ENCODE measurements at places on chromosomes 2 and 18.

GRCh38 chr2:107414376-107414775, 412.3 kb upstream of the RGPD4 start:
- no peaks in the 10 kb centered on the region for H3K4me1 ChIP-seq
- no peaks in the 10 kb centered on the region for H3K36me3 ChIP-seq
- no peak overlapping the region for H3K27ac ChIP-seq
- H3K4me3 ChIP-seq, result no peak overlapping the region

- H3K4me1 ChIP-seq, result peaks cover 42% of the 10 kb centered on the region
- H3K27ac ChIP-seq, result no peak overlapping the region
- no peak overlapping the region for H3K4me3 ChIP-seq
- no peak for DNase-seq
Measured at GRCh38 chr2:216557820-216558219, 59.2 kb downstream of the RPL37A start.

- DNase-seq, result peak; percentile 12
- no peaks in the 10 kb centered on the region for H3K4me1 ChIP-seq
- no peak overlapping the region for H3K27ac ChIP-seq
- H3K36me3 ChIP-seq, result no peaks in the 10 kb centered on the region
Measured at GRCh38 chr2:165698444-165698884, 95.6 kb downstream of the GALNT3 start.

- peaks cover 56% of the 10 kb centered on the region for H3K36me3 ChIP-seq
- no peaks in the 10 kb centered on the region for H3K4me1 ChIP-seq
- H3K27me3 ChIP-seq, result no peaks in the 10 kb centered on the region
- DNase-seq, result no peak
Measured at GRCh38 chr2:36480636-36481035, 117.3 kb downstream of the FEZ2 start.

GRCh38 chr2:168798076-168798887, 4.2 kb upstream of the NOSTRIN start:
- H3K36me3 ChIP-seq, result no peaks in the 10 kb centered on the region
- H3K27me3 ChIP-seq, result peaks cover 12% of the 10 kb centered on the region
- no peaks in the 10 kb centered on the region for H3K4me1 ChIP-seq
- no peak overlapping the region for H3K27ac ChIP-seq

DNA sequence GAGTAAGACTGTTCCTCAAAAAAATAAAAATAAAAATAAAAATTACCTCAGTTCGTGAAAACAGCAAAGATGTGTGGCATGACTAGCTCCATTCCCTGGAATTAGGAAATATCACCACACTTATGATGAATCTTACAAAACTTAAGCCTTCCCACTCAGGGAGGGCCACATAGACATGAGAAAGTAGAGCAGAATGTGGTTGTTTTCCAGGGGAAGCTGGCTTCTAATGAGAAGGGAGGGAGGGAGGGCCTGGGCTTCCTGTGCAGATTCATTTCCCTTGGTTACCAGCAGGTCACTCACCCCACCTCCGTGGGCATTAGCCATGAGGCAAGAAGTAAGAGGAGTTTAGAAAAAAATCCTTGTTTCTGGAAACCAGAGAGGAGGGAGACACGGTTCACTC, 95.9 kb upstream of the RMDN2 start:
- H3K27me3 ChIP-seq, result peaks cover 7% of the 10 kb centered on the region
- no peak overlapping the region for H3K4me3 ChIP-seq
- H3K27ac ChIP-seq, result no peak overlapping the region
- H3K4me1 ChIP-seq, result peaks cover 22% of the 10 kb centered on the region
- no peak for DNase-seq
- H3K36me3 ChIP-seq, result no peaks in the 10 kb centered on the region

DNA sequence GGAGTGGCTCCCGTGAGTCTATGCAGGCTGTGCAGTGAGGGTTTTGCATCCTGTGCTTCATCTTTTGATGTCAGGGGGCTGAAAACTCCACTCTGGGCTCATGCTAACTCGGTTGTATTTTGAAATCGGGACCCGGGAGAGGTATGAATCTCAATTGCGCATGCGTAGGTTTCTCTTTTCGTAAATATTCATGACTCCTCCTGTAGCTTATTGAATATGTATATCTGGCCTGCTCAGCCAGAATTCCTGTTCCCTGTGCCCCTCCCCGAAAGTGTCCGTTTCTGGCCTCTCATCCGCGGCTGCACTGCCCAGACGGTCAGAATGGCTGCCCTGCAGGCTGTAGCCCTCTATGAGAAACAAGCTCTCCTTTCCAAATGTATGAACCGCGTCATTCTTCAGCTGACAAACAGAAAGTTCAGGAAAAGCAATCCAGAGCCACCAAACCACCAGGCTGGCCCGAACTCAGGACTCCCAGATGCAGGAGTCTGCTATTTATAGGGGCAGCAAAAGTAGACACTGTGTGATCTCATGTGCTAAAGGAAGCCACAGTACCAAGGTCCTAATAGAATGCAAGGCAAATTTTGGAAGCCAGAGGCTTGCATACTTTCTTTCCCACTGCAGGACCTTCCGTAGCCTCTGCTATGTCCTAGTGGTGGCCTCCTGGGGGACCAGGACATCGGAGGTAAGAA, 41.7 kb downstream of the AKAIN1 start:
- no peak for DNase-seq
- no peak overlapping the region for H3K27ac ChIP-seq
- H3K36me3 ChIP-seq, result no peaks in the 10 kb centered on the region
- no peaks in the 10 kb centered on the region for H3K4me1 ChIP-seq
- H3K4me3 ChIP-seq, result no peak overlapping the region

- peak overlapping the region; percentile 1 for H3K4me3 ChIP-seq
- peaks cover 31% of the 10 kb centered on the region for H3K4me1 ChIP-seq
- H3K27ac ChIP-seq, result no peak overlapping the region
- DNase-seq, result peak; percentile 23
- H3K27me3 ChIP-seq, result peaks cover 3% of the 10 kb centered on the region
Measured at GRCh38 chr2:101706819-101707177, 9.3 kb downstream of the MAP4K4 start.

GRCh38 chr2:14340703-14341102, 291.8 kb upstream of the LRATD1 start:
- DNase-seq, result no peak
- H3K36me3 ChIP-seq, result no peaks in the 10 kb centered on the region
- H3K4me3 ChIP-seq, result no peak overlapping the region
- H3K27me3 ChIP-seq, result no peaks in the 10 kb centered on the region
- H3K4me1 ChIP-seq, result no peaks in the 10 kb centered on the region

- no peaks in the 10 kb centered on the region for H3K36me3 ChIP-seq
- no peak overlapping the region for H3K27ac ChIP-seq
- H3K4me3 ChIP-seq, result no peak overlapping the region
- peaks cover 15% of the 10 kb centered on the region for H3K27me3 ChIP-seq
- H3K4me1 ChIP-seq, result no peaks in the 10 kb centered on the region
Measured at GRCh38 chr2:830419-831224, 120.0 kb upstream of the SNTG2 start.

GRCh38 chr2:217360781-217361482, 501.1 kb upstream of the TNP1 start:
- H3K4me3 ChIP-seq, result no peak overlapping the region
- H3K27ac ChIP-seq, result no peak overlapping the region
- DNase-seq, result no peak
- H3K4me1 ChIP-seq, result no peaks in the 10 kb centered on the region
- H3K27me3 ChIP-seq, result peaks cover 8% of the 10 kb centered on the region

DNA sequence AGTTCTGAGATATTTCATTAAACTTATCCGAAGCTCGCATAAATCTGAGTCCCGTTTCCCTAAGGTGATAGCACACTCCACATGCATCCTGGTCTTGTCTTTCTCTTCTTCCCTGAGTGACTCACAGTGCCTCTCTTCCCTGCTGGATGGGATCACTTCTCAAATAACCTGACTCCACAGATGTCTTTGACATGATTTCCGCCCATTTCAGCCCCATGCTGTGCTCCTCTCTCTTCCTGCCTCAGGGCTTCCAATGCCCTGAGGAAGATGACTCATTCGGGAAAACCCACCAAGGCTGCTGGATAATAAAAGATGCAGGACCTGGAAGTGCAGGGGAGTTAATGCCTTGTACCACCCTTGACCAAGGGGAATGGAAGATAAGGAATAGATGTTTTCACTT, 441.7 kb upstream of the SOX11 start:
- H3K27ac ChIP-seq, result no peak overlapping the region
- DNase-seq, result no peak
- H3K4me1 ChIP-seq, result no peaks in the 10 kb centered on the region
- H3K4me3 ChIP-seq, result no peak overlapping the region
- H3K36me3 ChIP-seq, result no peaks in the 10 kb centered on the region
- no peaks in the 10 kb centered on the region for H3K27me3 ChIP-seq

DNA sequence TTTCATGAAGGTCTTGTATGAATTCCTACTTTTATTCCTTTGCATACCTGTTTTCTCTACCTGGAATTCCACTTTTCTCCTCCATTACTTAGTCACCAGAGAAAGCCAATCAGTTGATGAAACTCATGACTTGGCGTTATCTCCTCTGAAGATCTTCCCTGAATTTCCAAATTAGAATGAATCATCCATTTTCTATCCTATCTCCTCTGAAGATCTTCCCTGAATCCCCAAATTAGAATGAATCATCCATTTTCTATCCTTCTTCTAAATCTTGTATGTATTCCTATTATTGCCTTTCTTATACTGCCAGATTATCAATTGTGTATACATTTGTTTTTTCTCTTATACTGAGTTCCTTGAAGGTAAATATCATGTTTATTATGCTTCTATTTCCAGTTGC, 440.4 kb downstream of the CCDC85A start:
- DNase-seq, result no peak
- no peaks in the 10 kb centered on the region for H3K4me1 ChIP-seq
- H3K36me3 ChIP-seq, result no peaks in the 10 kb centered on the region
- no peaks in the 10 kb centered on the region for H3K27me3 ChIP-seq
- H3K27ac ChIP-seq, result no peak overlapping the region

DNA sequence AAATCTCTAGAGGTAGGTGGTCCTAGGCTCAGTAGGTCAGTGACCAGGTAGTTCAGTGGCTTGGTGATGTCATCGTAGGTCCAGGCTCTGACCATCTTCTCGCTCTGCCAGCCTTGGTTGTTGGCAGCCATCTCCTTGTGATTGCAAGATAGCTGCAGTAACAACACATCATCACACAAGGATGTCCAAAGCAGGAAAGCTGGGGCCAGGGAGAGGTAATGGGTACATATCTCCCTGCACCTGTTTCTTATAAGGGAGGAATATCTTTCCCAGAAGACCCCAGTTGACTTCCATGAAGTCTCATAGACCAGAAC, 60.5 kb downstream of the ANKRD44 start:
- H3K4me3 ChIP-seq, result peak overlapping the region; percentile 30
- H3K27me3 ChIP-seq, result peaks cover 1% of the 10 kb centered on the region
- H3K27ac ChIP-seq, result peak overlapping the region; percentile 89
- H3K4me1 ChIP-seq, result peaks cover 96% of the 10 kb centered on the region
- no peaks in the 10 kb centered on the region for H3K36me3 ChIP-seq

- H3K27me3 ChIP-seq, result peaks cover 22% of the 10 kb centered on the region
- no peak overlapping the region for H3K27ac ChIP-seq
- DNase-seq, result no peak
Measured at GRCh38 chr2:692767-693166, 15.6 kb upstream of the TMEM18 start.

DNA sequence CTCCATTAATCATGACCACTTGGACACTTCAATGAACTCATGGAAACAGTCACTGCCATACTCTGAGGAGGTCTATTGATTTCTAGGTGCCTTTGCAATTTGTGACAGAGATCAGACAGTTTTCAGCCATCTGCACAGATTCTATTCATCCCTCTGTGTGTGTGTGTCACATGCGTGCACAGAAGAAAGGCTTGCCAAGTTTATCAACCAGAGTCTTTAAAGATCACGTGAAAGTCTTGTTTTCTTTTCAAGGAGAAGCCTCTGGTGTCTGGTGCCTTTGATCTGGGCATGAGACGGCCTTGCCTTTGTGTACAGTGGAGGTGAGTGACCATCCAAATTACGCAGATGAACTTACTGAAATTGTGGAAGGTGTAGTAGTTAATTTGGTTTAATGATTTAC, 164.2 kb downstream of the VAPA start:
- no peak for DNase-seq
- H3K27ac ChIP-seq, result no peak overlapping the region
- H3K27me3 ChIP-seq, result no peaks in the 10 kb centered on the region

GRCh38 chr18:3910512-3910911, 460.5 kb downstream of the TGIF1 start:
- H3K36me3 ChIP-seq, result no peaks in the 10 kb centered on the region
- no peak overlapping the region for H3K27ac ChIP-seq
- no peak overlapping the region for H3K4me3 ChIP-seq
- H3K27me3 ChIP-seq, result no peaks in the 10 kb centered on the region
- H3K4me1 ChIP-seq, result no peaks in the 10 kb centered on the region

- peaks cover 97% of the 10 kb centered on the region for H3K4me1 ChIP-seq
- no peak for DNase-seq
- H3K4me3 ChIP-seq, result peak overlapping the region; percentile 20
- peak overlapping the region; percentile 85 for H3K27ac ChIP-seq
- H3K27me3 ChIP-seq, result peaks cover 1% of the 10 kb centered on the region
- H3K36me3 ChIP-seq, result peaks cover 31% of the 10 kb centered on the region
Measured at GRCh38 chr2:191122638-191123294, 28.0 kb downstream of the STAT4 start.

DNA sequence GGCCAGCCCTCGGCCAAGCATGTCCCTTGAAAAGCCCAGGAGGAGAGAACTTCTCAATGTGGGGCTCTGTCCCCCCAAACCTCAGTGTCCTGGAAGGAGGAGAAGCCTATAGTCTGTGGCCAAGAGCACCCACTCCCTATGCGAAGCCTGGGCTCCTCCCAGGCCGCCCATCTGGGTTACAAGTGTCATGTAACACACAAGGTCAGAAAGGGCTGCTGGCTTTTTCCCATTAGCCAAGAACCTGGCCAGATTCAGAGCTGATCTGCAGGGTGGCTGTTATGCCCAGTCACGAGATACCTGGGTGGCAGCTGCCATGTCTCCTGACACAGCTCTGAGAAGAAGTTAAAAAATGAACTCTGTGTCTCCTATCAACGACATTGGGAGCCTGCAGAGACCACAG, 170.7 kb downstream of the TNS1 start:
- H3K27ac ChIP-seq, result no peak overlapping the region
- peaks cover 4% of the 10 kb centered on the region for H3K27me3 ChIP-seq
- no peaks in the 10 kb centered on the region for H3K4me1 ChIP-seq
- no peak overlapping the region for H3K4me3 ChIP-seq
- DNase-seq, result no peak

DNA sequence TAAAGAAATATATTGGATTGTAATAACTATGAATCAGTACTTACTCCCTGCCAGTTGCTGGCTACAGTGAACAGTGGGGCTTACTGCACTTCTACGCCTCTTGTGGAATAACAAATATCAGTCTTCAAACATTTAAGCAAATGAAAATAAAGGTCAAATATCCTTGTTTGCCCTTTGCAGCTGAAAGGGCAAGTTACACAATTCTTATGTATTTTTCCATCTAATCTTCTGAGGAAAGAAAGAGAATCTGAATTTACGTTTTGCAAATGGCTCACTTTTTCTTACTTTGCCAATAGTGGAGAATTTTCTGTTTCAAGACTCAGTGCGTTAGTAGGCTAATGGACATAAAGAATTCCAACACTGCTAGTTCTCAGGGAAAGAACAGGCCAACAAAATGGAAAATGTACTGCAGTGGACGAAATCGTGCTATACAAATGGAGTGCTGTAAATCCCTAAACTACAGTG, 157.2 kb upstream of the TMEM200C start:
- H3K27ac ChIP-seq, result no peak overlapping the region
- peaks cover 10% of the 10 kb centered on the region for H3K36me3 ChIP-seq
- peaks cover 20% of the 10 kb centered on the region for H3K4me1 ChIP-seq
- H3K27me3 ChIP-seq, result peaks cover under 1% of the 10 kb centered on the region
- no peak overlapping the region for H3K4me3 ChIP-seq

GRCh38 chr2:140714586-140714985, 1416.2 kb downstream of the LRP1B start:
- DNase-seq, result no peak
- no peaks in the 10 kb centered on the region for H3K27me3 ChIP-seq
- no peaks in the 10 kb centered on the region for H3K4me1 ChIP-seq
- no peak overlapping the region for H3K4me3 ChIP-seq
- H3K27ac ChIP-seq, result no peak overlapping the region
- H3K36me3 ChIP-seq, result no peaks in the 10 kb centered on the region

GRCh38 chr2:12061286-12062052, 315.0 kb downstream of the LPIN1 start:
- H3K4me3 ChIP-seq, result peak overlapping the region; percentile 95
